ENCODE measurements at places on chromosomes 12 and 14.

DNA sequence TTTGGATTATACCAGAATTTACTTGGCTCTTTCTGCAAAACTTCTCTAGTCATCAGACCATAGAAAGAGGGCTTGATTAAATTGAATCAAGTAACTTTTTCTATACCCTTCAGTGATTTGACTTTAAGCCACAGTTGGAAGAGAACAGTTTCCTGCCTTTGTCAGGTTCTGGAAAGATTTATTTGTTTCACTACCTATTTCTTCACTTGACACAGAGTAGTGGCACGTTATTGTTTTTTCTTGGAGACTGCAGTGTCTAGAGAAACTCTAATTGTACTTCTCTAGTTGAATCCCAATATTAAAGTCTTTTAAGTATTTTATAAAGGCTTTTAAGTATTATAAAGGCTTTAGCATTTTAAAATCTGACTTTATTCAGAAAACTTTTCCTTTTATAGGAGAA is 138.1 kb downstream of the TMEM117 start:
- DNase-seq: no peak

GRCh38 chr12:90074086-90074485 is 365.4 kb upstream of the ATP2B1 start:
- DNase-seq: no peak

GRCh38 chr12:121713257-121713777 is 765 bp downstream of the TMEM120B start:
- no peak for DNase-seq

GRCh38 chr12:71438670-71439361 is 782 bp upstream of the LGR5 start:
- DNase-seq: no peak

DNA sequence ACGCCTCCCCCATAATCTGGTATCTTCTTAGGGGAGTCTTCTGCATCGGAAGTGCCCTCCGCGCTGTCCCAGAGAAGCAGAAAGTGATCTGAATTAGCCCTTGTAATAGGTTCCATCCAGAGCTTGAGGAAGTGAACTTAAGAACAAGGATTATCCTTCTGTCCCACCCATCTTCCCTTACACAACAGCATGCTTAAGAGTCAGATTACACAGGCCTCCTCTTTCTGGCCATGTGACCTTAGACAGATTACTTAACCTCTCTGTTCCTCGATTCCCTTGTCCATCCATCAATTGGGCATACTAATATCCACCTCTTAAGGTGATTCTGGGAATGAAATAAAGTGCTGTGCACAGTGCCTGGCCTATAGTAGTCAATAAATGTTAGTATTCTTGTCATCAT is 11.4 kb downstream of the CABP1 start:
- DNase-seq: peak; percentile 74

DNA sequence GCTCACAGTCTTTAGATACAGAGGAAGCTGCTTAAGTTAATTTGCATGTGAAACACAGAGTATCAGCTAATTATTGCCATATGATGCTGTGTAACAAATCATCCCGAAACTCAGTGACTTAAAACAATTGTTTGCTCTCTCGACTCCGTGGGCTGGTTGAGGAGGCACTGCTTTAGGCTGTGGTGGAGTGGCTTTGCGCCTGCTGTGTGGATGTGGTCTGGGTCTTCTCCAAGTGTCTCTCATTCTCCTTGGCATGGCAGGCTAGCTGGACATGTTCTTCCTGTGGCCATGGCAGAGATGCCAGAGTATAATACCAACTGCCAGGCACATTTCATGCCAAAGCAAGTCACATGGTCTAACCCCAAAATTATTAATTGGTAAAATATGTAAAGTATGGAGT is 40.9 kb downstream of the PELI2 start:
- no peak for DNase-seq

Data from amniotic epithelial cell (primary cell).